ENCODE measurements at places on chromosomes 5 and 9.

DNA sequence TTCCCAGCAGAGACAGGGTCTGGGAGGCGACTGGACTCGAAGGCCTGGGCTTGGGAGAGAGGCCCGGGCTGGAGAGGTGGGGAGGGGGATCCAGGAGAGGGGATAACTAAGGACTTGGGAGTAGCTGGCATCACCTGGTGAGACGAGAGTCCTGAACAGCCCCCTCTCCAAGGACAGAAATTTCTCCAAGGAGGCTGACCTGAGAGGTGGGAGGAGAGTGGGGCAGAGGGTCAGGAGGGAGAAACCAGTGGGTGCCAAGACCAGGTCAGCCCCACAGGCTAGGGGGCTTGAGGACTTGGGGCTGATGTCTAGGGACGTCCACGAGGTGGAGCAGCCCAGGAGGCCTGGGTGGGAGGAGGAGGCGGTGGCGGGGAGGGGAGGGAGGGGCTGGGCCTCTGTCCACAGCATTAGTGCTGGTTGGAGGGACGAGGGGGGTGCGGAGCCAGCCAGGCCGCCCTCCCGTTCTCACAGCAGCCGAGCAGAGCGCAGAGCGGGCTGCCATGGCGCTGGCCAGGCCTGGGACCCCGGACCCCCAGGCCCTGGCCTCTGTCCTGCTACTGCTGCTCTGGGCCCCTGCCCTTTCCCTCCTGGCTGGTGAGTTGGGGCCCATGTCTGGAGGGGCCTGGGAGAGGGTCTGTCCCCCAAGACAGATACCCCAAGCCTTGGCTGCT lies at the start of gene CRB2:
Gene CRB2, plus strand, starts transcription at position 437 of the 671 bp plus-strand sequence. Its CDS starts 64 bp downstream, at position 501.
- DNase-seq, result no peak

- no peak for DNase-seq
Measured at GRCh38 chr5:80215523-80215922, 40.3 kb downstream of the SERINC5 start.

DNA sequence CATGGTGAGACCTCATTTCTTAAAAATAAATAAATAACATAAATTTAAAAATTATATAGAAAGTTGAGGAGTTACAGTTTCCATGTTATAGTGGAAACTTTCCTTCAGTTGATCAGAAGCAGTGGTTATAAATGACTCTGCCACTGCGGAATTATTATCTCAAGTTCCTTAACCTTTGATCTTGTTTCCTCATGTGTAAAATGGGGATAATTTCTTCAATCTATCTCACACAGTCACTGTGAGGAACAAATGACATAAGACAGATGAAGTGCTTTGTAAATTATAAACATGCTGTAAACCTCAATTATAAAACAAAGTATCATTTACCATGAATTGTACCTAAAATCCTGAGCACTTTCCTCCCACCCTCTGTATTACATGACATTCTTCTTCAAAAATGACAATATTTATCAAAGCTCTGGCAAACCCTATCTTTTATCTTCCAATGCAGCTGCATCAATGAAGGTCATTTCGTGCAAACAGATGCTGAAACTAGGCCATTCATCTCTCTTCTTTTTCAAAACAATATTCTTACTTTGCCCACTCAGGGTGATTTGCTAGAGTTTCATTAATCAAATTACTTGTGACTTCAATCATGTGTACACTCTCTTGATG lies 46.8 kb downstream of the TMEM245 start:
- DNase-seq, result no peak

DNA sequence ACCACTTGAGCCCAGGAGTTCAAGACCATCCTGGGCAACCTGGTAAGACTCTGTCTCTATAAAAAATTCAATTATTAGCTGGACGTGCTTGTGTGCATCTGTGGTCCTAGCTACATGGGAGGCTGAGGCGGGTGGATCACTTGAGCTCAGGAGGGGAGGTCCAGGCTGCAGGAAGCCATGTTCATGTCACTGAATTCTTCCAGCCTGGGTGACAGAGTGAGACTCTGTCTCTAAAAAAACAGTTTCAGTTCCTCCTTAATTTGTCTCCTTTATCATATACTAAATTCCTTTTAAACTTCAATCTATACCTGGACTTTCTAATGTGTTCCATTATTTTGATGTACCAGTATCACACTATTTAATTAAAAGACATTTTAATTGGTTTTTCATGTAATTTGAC lies 422.2 kb upstream of the TLE4 start:
- no peak for DNase-seq

DNA sequence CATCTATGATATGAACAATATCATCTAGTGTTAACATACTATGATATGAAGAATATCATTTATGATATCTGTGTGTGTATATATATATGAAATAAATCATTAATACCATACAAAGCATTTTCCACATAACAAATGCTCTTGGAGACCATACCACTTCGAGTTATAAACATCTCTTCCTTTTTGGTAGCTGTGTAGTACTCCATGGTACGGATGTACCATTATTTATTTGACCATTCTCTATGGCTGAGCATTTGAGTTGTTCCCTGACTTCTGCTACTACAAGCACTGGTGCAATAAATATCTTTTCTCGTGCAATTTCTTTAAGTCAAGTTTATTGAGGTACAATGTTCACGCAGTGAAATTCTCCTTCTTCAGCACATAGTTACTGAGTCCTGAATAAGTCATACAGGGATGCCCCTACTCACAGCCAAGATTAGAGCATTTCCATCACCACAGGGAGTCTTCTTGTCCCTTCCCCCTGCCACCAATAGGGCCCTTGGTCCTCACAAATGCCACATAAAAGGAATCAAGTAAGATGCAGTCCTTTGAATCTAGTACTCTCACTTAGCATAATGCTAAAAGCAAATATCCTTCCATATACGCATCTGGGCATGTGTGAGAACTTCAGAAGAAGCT lies 75.2 kb upstream of the SLC25A48 start:
- DNase-seq, result no peak

- DNase-seq, result no peak
Measured at GRCh38 chr9:69526699-69527098, 145.5 kb downstream of the APBA1 start.

GRCh38 chr5:37838933-37839341 lies 904 bp downstream of the GDNF start:
- peak; percentile 34 for DNase-seq

DNA sequence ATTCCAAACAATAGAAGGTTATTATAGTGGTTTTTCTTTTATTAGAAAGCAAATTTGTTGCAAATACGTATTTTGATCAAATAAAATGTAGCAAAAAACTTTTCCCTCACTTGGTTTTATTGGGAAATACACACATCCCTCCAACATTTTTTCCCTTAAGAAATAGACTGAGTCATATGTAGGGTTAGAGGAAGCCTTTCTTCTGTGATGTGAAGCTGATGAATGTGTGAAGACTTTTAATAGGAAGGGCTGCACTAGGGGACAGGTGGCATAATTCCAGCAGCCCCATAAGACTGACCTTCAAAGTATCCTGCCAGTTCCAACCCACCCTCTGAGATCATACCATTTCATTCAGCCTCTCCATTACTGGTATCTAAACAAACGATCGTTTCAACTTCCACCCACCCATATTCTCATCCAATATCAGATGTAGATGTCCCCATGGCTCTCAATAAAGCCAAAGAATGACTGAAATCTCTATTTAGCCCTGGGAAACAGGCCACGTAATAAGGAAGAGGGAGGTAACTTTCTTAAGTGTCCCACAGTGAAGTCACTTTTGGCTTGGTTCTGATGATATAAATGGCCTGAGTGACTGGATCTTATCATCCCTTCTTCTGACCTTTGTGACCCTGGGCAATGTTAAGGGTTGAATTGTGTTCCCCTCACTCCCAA lies 64.7 kb upstream of the LPAR1 start:
- peak; percentile 6 for DNase-seq

DNA sequence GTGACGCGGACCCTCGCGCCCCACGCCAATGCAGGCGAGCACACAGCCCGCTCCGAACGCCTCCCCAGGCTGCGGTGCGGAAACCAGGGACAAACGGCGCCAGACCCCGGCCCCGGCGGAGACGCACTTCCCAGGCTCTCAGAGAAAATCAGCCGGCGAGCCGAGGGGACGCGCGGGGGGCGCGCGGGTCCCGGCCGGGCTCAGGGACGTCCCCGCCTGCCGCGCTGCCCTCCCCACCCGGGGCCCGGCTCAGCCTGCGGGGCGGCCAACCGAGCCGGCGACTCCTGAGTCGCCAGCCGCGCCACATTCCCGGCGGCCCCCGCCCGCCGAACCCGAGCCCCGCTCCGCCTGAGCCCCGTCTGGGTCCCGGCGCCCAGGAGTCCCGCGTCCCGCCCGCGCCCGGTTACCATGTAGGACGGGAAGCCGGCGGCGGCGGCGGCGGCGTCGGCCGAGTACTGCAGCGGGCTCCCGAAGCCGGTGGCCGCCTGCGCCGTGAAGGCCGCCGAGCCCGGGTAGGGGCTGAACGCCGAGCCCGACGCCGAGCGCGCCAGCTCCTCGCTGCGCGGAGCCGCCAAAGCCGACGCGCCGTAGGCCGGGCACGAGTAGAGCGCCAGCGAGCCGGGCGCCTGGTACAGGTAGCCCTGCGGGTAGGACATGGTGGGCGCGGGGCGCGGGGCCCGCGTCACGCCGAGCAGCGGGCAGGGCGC lies 566 bp downstream of the IRX2 start:
- peak; percentile 49 for DNase-seq

DNA sequence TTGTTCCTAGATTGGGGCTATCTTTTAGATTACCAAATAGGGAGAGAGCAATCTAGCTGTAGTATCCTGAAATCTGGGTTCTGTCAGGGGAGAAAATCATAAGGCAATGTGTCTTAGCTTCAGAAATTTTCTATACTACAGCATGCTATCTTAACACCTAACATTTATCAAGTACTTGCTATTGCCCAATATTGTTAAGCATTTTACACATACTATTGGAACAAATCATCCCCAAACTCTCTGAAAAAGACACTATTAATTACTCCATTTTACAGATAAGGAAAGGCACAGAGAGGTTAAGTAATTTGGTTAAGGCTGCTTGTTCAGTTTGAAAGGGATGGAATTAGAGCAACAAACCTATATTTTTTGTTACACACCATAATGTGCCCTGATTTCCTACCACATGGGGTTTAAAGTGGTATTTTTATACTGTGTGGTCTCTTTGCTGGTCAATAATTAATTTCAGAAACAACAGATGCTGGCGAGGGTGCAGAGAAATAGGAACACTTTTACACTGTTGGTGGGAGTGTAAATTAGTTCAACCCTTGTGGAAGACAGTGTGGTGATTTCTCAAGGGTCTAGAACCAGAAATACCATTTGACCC lies 57.2 kb upstream of the RIC1 start:
- no peak for DNase-seq

GRCh38 chr5:147310059-147310704 lies 75.4 kb downstream of the STK32A start:
- DNase-seq, result peak; percentile 69

GRCh38 chr5:75395277-75395676 lies 58.3 kb downstream of the HMGCR start:
- DNase-seq, result peak; percentile 20

DNA sequence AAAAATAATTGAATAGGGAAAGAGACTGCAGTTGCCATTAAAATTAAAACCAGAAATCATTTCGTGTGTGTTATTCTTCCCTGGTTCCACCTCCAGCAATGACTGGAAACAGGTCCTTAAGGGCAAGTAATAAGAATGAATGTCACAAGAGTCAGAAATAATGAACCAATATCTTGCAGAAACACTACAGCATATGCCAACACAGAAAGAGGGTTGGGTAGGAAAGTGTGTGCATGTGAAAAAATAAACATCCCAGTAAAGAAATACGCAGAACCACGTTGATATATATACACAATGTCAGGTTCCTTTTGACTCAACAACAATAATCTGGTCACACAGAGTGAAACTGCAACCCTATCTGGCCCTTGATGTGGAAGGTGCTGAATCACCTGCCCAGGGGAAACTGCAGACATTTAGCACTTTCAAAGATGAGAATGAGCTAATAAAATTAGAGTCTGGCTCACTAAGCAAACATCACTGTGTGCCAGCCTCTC lies 15.0 kb downstream of the HMHB1 start:
- DNase-seq, result no peak

GRCh38 chr9:136255166-136255538 lies 9.5 kb upstream of the QSOX2 start:
- peak; percentile 63 for DNase-seq

DNA sequence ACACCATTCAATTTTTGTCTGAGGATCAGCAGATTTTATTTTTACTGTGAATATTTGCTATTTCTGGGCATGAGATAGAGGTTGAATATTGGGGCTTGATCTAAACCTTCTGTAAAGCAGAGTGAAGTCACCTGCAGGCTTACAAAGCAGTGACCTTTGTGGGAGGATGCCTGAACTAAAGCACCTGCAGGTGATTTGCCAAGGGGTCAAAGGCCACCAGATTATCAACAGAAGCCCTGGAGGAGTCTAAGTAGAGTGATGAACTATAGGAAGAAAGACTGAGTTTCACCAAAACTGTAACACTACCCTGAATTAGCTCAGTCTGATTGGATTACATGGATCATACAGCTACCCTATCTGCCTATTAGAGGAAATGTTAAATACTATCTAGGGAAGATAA lies 144.3 kb upstream of the PRLR start:
- no peak for DNase-seq

GRCh38 chr9:110579034-110579861 lies at the start of gene SVEP1:
SVEP1 (minus strand) TSS chr9:110579741; CDS start chr9:110579543, 198 bp downstream.
- DNase-seq, result peak; percentile 64

DNA sequence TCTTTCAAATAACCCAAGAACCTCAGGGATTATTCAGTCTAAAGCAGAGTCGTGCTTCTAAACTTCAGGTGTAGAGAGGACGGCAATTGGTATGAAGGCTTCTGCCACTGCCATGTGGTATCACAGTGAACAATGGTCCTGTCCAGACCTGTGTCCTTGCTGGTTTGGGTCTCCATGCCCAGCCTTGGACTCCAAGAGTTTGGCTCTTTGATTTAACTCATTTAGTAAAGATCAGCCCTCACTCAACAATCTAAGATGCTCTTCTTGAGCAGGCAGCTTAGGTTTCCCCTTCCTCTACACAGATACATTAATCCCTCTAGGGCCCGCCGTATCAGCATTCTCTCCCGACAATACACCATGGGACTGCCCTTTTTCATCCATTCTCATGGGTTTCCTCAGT lies 518.0 kb downstream of the RAB3C start:
- no peak for DNase-seq

GRCh38 chr9:81558091-81558830 lies 131.1 kb downstream of the TLE1 start:
- DNase-seq, result peak; percentile 48

DNA sequence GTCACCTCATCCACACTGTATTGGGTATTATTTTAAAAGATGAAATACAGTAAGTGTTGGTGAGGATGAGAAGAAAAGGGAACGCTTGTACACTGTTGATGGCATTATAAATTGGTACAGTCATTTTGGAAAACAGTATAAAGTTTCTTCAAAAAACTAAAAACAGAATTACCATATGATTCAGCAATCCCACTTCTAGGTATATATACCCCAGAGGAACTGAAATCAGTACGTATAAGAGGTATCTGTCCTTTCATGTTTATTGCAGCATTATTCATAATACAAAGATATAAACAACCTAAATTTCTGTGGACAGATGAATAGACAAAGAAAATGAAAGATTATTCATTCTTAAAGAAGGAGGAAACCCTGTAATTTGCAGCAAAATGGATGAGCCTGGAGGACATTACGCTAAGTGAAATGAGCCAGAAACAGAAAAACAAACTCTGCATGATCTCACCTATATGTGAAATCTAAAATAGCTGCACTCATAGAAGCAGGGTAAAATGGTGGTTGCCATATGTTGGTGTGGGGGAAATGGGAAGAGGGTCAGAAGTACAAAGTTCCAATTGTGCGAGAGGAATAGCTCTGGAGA lies 191.6 kb downstream of the TRIM36 start:
- DNase-seq, result no peak

Data from ELR (cell line).